Smooth muscle cell of the coronary artery (primary cell): ENCODE measurements at places on chromosomes 1 and 21. TPM values are rescaled to one million over a fixed set of nuclear protein-coding genes. Genes with fewer than 3 reads are reported as not detected.

The OSCP1 gene
- total RNA-seq = 9.0 and 10.5 TPM in 2 replicates

The TYW3 gene
- 8.8 and 19.2 TPM in 2 replicates for total RNA-seq

The CD164L2 gene
- total RNA-seq = not detected in 2 replicates

The CELA2B gene
- not detected in 2 replicates for total RNA-seq

The FCGR3A gene
- not detected in 2 replicates for total RNA-seq

The FNDC10 gene
- total RNA-seq = 0.45 and 0.82 TPM in 2 replicates

The HSPG2 gene
- 81.3 and 717 TPM in 2 replicates for total RNA-seq

The FCRL5 gene
- not detected in 2 replicates for total RNA-seq

The CRNN gene
- total RNA-seq = not detected in 2 replicates

The MCL1 gene
- 217 TPM in 2 replicates for total RNA-seq

The VCAM1 gene
- total RNA-seq = 6.6 and 31.3 TPM in 2 replicates

The KLHDC9 gene
- total RNA-seq = 0.23 and 1.5 TPM in 2 replicates

The TMEM81 gene
- total RNA-seq = 0.83 and 2.5 TPM in 2 replicates
